ENCODE measurements at places on chromosomes 2 and 18.

DNA sequence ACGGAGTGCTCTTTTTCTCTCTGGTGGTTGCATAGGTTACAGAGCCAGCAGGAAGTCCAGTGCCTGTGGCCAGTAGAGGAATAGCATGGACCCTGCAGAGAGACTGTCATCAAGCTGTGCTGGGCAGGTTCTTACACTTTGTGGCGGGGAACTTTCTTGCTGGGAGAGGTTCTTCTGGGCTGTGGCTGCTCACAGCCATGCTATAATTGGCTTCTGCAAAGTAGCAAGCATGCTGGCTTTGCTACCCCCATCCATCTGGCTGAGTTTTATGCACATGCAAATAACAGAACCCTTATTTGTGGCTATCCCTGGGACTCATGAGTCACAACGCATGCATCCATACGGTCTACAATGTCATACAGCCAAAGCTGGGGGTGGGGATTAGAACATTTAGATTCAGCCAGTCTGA, 68.9 kb downstream of the PLCL1 start:
- DNase-seq, result no peak

GRCh38 chr18:3226048-3226447, 6.3 kb upstream of the MYOM1 start:
- no peak for DNase-seq

GRCh38 chr2:75558786-75559679, 1.7 kb downstream of the EVA1A start:
- DNase-seq, result no peak

DNA sequence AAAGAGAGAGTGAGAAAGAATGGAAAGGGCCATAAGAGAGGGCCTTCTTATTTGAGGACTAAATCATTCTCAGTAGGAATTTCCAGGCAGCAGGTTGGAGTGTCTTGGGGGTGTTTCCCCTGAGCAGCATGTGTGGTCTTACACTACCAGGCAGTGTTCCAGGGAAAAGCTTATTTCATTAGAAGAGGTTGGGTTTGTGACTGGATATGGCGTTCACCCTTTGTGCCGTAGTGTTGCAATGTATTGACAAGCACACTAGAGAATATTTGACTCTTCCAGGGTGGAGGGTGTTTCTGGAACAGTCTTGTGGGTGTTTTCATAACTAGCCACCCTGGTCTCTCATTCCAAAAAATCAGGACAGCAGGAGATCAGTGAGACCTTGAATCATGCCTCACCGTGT, 105.5 kb downstream of the NRP2 start:
- DNase-seq, result no peak

DNA sequence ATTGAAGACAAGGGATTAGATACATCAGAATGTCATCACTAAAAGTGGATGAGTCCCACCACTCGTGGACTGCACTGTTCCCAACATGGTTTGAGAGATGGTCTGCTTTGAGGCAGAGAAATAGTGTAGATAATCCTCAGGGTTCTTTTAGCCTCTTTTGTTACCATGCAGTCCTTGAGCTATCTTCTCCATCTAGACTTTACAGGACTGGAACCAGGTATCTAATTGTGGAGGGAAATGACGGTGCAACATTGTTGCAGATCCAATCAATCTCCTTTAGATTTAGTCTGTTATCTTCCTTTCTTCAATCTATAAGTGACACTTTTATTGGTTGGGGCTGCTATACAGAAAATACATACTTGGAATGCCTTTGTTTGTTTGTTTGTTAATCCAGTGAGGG, 183.8 kb upstream of the CWC22 start:
- no peak for DNase-seq

DNA sequence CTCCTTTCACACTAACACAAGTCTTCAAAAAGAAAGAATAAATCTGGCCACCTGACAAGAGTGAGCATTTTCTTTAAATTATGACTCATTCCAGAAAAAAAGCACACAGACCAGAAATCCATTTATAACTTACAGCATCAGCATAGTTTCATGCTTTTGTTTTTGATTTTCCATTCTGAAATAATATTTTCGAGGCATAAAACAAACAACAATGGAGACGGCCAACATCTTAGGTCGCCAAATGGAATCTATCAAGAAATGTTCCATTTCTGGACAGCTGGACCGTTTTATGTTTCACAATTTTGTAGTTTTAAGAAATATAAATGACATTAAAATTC, 165.4 kb upstream of the ZFP36L2 start:
- DNase-seq, result no peak

DNA sequence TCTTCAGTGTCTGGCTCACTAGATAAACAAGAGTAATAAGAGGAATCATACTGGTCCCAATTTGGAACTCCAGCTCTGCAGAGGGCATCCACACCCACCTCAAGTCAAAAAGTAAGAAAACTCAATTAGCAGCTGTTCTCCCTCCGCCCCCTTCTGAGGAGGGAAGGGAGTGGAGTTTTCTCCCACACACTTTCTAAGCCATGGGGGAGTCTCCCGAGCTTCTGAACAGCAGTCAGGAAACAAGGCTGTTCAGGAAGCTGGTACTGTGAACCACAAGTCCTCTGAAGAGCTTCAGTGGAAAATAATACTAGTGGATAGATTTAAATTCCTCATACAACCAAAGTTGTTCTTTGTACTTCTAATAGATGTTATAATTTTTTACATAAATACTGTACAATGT, 32.9 kb upstream of the SPTBN1 start:
- DNase-seq, result no peak

Measured in CD4-positive, alpha-beta T cell treated with Interleukin-4 for 1 hour (primary cell).